ENCODE measurements at places on chromosomes 4 and X.
A peak's percentile ranks its signal among the peaks of the same experiment; 100 is the strongest.

- no peak for DNase-seq
These were observed 115.2 kb upstream of the OTUD4 start for GRCh38 chr4:145295547-145295946.

DNA sequence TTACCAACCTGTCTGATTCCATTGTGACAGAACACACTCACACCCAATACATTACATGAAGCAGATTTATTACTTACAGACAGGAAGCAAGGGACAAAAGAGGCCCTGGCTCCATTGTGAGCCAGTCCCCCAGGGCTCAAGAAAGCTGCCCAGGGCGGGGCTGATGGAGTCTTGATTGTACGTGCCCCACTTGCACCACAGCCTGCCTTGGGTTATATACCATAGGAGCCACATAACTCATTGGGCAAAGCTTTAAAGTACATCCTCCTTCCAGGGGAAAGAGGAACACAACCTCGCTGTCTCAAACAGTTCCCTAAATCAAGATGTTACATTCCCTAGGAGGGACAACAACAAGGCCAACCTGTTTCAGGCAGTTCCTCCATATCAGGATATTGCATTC, 3.4 kb upstream of the ZRSR2 start:
- DNase-seq: no peak

- DNase-seq: no peak
These were observed 19.8 kb downstream of the BEX3 start for GRCh38 chrX:103396186-103396585.

- no peak for DNase-seq
These were observed 208.8 kb upstream of the CLNK start for GRCh38 chr4:10893395-10893794.

GRCh38 chrX:130393451-130394074, 8.1 kb upstream of the GPR119 start:
- peak; percentile 33 for DNase-seq

DNA sequence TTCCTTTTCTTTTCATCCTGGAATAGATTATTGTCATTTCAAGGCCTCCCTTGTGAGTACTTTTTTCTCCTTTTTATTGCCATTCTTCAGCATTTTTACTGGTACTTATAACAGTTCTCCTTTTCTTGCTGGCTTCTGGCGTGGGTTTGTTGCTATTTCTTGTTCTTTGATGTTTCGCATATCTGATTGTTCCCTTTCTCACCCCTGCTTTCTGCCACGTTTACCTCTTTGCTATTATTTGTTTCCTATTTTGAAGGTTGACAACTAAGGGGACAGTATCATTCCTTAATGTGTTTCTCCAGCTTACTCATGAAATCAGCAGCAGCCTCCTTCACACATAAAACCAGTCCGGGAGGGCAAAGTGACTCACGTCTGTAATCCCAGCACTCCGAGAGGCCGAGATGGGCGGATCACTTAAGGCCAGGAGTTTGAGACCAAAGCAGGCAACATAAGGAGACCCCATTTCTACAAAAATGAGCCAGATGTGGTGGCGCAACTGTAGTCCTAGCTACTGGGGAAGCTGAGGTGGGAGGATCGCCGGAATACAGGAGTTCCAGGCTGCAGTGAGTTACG, 72.6 kb downstream of the DMD start:
- DNase-seq: no peak

DNA sequence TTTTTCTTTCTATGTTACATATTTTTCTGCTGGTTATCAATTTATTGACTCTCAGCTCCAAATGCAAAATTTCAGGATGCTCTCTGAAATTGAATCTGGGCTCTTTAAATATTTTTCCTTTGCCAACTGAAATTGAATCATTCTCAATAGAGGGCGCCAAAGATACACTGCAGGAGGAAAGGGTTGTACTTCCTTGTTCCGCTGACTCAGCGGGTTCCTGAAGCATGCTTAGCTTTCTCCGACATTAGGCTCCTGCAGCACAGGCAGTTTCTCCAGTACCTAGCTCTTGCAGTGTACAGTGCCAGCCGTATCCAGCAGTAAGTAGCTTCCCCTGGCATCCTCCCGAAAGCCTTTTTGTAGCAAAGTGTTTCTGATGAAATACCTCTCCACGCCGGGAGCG, 28.8 kb upstream of the CFAP47 start:
- DNase-seq: no peak

GRCh38 chr4:166498546-166498945, 625.5 kb downstream of the TLL1 start:
- DNase-seq: no peak

DNA sequence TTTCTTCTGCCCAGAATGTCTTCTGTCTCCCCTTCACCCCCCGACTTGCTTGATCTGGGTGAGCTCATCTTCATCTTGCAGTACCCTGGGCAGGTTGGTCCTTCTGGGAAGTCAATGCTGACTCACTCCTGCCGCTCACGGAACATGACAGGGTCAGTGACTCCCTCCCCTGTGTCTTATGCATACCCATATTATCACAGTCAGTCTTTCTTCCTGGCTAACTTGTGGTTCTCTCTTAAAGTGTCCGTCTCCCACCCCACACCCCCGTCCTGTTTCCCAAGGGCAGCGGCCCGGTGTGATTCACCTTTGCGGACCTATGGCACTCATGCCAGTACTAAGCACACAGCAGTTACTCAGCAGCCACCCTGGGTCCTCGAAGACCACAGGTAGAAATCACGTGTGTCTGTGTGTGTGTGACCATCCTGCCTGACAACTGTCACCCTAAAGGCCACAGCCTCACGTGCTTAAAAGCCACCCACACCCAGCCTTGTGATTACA, 17.7 kb downstream of the IQSEC2 start:
- no peak for DNase-seq

DNA sequence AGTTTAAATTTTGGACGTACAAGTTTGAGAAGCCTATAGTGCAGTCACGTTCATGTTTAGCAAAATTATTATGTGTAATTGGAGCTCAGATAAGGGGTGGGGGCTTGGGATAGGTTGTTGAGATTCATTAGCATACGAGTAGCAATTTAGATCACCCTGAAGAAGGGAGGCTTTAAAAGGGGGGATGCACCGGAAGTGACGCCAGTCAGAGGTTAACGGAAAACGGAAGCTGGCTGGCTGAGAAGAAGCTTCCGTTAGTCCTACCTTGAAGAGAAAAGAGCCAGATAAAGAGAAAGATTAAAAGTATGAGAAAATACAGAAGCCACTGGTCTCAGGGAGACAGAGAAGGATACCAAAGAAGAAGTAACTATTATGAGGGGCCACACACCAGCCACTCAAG, 1.1 kb upstream of the NXT2 start:
- DNase-seq: no peak

DNA sequence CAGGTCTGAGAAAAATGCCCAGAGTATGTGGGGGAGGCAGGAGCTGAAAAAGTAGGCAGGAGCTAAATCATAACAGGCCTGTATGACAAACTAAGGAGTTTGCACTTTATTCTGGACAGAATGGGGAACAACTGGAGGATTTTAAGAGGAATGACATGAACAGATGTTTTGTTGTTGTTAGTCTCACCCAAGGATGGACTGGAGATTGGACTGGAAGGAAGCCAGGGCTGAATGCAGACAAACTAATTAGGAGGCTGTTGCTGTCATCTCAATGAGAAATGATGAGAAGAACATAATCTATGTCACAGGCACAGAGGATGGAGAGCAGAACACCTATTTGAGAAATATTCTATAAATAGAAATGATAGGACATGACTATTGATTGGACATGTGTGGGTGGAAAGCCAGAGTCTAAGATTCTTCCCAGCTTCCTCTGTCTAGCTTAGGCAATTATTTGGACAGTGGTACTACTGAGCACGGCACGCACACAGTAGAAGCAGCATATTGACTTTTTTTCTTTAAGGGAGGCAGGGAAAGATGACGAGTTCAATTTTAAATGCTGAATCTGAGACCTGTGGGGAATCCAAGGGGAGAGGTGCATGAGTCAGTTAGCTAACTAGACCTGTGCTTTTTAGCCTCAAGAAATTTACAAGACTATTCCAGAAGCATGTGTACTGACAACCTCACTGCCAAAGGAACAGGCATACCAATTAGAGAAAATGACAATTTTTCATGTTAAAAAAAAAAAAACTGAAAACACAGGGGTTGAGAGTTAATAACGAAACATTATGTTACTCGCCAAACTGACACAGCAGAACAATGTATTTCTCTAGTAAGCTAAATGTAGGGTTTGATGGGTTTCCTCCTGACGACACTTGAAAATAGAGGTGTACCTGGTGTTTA, 963 bp upstream of the USO1 start:
- DNase-seq: no peak

DNA sequence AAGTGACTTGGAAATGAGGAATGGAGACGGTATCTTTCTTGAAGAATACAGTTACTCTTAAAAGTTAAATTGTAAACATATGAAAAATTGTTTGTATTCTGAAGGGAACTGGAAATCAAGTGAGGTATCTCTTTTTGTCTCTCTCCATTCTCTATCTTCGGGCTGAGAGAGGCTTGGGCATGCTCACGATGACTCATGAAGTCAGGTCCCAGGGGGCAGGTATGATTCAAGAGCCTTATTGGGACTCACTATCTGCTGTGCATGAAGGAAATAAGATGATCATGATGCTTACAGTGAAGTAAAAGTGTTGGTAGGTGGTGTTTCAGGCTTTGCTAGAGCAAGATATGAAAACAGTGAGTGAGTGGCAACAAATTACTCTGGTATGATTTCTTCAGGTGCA, 200.4 kb upstream of the PITX2 start:
- no peak for DNase-seq

DNA sequence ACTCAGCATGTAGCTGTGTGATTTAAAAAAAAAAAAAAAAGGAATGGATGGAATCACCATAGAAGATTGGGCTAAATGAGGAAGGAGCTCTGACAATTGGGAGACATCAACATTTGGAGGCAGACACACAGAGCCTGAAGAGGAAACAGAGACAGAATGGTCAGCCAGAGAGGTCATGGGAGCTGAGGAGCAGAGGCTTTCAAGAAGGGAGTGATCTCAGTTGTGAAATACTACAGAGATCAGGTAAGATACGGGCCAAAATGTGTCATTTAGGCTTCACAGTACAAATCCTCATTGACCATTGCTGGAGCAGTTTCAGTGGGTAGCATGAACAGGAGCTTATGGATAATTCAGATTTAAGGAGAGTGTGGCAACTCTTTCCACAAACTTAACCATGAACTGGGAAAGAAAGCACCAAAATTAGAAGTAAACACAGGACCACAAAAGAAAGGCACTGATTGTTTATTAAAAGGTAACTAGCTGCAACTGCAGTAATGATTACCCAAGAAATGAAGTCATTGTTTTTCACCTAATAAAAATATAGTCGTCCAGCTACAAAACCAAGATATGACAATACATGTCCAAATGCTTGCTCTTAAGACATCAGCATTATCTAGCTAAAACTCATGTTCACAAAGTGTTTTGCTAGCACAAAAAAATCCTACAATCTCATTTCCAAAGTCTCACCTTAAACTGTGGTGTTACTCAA, 203.2 kb downstream of the DHX15 start:
- no peak for DNase-seq

GRCh38 chr4:21083413-21083812, 383.2 kb downstream of the PACRGL start:
- no peak for DNase-seq

GRCh38 chr4:67915400-67915966, 31.7 kb upstream of the TMPRSS11D start:
- no peak for DNase-seq

- DNase-seq: no peak
These were observed 1.2 kb downstream of the CXCL2 start for GRCh38 chr4:74097631-74098426.

DNA sequence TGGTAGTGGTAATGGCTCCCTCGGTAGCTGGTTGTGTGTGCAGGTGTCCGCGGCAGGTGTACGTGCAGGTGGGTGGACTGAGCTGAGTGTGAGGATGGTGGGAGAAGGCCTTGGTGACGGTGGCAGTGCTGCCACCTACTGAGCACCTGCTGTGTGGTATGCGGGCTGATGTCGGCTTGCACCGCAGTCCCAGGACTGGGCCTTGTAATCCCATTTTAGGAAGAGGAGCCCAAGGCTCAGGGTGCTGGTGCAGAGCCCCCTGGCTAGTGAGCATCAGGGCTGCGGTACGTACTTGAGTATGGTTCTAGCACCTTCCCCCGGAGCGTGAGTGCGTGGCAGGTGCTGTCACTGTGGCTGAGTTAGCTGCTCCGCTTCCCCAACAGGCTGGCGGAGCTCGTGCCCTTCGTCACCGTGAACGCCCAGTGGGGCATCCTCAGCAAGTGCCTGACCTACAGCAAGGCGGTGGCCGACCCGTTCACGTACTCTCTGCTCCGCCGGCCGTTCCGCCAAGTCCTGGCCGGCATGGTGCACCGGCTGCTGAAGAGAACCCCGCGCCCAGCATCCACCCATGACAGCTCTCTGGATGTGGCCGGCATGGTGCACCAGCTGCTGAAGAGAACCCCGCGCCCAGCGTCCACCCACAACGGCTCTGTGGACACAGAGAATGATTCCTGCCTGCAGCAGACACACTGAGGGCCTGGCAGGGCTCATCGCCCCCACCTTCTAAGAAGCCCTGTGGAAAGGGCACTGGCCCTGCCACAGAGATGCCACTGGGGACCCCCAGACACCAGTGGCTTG, 5.7 kb upstream of the CPZ start:
- no peak for DNase-seq

DNA sequence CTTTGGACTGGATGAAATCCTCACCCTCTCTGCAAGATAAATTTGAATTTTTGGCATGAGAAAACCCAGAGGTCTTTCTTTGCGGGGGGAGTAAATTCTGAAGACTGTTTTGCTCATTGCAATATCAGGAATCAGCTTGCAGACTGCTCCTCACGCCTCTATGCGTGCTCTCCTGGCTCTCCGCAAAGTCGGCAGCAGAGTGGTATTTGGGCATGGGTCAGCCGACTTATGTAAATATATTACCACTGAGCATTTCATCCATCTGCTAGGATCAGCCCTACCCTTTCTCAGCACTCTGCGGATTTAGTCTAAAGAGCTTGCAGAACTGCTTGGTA, 288.0 kb downstream of the ASMT start:
- no peak for DNase-seq

DNA sequence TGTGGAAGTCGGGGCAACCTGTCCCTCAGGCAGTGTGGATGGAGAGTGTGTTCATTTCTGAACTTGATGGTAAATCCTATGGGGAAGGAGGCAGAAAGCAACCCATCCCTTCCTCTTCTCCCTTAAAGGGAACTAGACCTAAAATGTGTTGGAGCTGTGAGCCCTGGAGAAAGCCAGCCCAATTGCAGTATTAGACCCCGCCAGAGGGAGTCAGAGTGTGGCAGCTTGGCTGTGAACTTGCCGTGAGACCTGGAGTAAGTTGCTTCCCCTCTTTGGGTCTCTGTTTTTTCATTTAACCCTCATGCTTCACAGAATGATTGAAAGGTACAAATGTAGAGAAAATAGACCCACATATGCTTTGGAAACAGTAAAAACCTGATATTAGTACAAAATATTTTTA, 108.7 kb upstream of the PAK3 start:
- no peak for DNase-seq

DNA sequence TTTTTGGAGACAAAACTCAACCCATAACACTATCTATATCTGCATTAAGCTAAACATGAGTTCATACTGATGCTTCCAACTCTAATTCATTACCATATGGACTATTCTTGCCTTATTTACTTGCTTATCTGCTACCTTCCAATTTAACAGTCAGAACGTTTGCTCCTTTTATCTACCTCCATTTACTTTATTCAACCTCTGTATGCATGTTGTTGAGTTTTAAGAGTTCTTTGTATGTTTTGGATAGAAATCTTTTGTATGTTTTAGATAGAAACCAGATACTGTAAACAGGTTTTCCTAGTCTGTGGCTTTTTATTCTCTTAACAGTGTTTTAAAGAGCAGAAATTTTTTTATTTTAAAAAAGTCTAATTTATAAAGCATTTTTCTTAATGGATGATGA, 542.2 kb upstream of the NDST4 start:
- no peak for DNase-seq

GRCh38 chr4:42781315-42781714, 111.2 kb upstream of the GRXCR1 start:
- no peak for DNase-seq

GRCh38 chr4:70778888-70779422, 57.2 kb downstream of the RUFY3 start:
- no peak for DNase-seq

Measured in liver (tissue), 10 donors.